ENCODE measurements at places on chromosomes 6 and 20. TPM values are rescaled to one million over a fixed set of nuclear protein-coding genes. Genes with fewer than 3 reads are reported as not detected.

ROS1 gene
- 0.24 TPM for total RNA-seq

ABHD16B gene
- total RNA-seq: not detected

PSMB1 gene
- 245 TPM for total RNA-seq

DEFB118 gene
- total RNA-seq: not detected

DNMT3B gene
- 4.0 TPM for total RNA-seq

HLA-DQA1 gene
- total RNA-seq: not detected

UBE2C gene
- 230 TPM for total RNA-seq

DNAJC5 gene
- 30.4 TPM for total RNA-seq

PHACTR1 gene
- total RNA-seq: not detected
